ENCODE measurements at places on chromosomes 12 and 14. TPM values are rescaled to one million over a fixed set of nuclear protein-coding genes. Genes with fewer than 3 reads are reported as not detected.

Gene PLA2G1B
- not detected for total RNA-seq

Gene LPAR5
- total RNA-seq: not detected

Gene DDX54
- total RNA-seq: 90.0 TPM

Gene GLI1
- total RNA-seq: 1.1 TPM

Gene BRF1
- 47.2 TPM for total RNA-seq

DNA sequence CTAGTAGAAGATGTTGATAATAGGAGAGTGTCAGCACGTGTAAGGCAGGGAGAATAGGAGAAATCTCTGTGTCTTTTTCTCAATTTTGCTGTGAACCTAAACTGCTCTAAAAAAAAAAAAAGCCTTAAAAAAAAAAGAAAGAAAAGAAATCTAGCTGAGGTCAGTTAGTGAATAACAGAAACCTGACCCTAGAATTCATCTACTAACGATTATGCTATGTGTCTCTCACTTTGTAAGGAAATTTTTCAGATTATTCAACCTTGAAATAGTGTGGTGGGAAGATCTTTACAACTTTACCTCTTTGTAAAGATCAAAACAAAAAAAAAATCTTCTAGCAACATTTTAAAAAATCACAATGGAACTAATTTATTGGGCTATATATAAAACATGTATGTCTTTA, 995.7 kb downstream of the GALC start:
- no peaks in the 10 kb centered on the region for H3K4me1 ChIP-seq
- H3K27me3 ChIP-seq: no peaks in the 10 kb centered on the region
- H3K4me3 ChIP-seq: no peak overlapping the region
- H3K36me3 ChIP-seq: no peaks in the 10 kb centered on the region

- no peak overlapping the region for H3K4me3 ChIP-seq
- no peaks in the 10 kb centered on the region for H3K27me3 ChIP-seq
- peak overlapping the region; percentile 39 for H3K27ac ChIP-seq
- peaks cover 24% of the 10 kb centered on the region for H3K4me1 ChIP-seq
- no peaks in the 10 kb centered on the region for H3K36me3 ChIP-seq
- DNase-seq: peak; percentile 67
These were observed 48.4 kb downstream of the ETV6 start for GRCh38 chr12:11697670-11698387.

DNA sequence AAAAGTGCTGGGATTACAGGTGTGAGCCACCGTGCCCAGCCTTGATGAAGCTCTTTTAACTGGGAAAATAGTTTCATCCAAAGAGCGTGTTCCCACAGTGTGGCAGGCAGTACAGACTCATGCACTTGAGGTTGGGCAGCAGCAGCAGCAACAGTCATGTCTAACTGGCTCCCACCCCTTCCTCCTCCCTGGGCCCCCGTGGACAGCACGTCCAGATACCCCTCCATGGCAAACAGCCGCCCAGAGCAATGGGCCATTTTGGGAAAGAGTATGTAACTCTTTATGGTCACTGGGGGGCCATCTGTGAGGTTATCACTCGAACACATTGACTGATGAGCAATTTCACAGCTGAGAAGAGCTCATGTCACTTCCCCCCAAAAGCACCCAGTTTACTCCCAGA, 279.1 kb upstream of the NOS1 start:
- DNase-seq: no peak
- no peaks in the 10 kb centered on the region for H3K4me1 ChIP-seq
- no peaks in the 10 kb centered on the region for H3K36me3 ChIP-seq
- H3K27me3 ChIP-seq: no peaks in the 10 kb centered on the region
- no peak overlapping the region for H3K4me3 ChIP-seq

DNA sequence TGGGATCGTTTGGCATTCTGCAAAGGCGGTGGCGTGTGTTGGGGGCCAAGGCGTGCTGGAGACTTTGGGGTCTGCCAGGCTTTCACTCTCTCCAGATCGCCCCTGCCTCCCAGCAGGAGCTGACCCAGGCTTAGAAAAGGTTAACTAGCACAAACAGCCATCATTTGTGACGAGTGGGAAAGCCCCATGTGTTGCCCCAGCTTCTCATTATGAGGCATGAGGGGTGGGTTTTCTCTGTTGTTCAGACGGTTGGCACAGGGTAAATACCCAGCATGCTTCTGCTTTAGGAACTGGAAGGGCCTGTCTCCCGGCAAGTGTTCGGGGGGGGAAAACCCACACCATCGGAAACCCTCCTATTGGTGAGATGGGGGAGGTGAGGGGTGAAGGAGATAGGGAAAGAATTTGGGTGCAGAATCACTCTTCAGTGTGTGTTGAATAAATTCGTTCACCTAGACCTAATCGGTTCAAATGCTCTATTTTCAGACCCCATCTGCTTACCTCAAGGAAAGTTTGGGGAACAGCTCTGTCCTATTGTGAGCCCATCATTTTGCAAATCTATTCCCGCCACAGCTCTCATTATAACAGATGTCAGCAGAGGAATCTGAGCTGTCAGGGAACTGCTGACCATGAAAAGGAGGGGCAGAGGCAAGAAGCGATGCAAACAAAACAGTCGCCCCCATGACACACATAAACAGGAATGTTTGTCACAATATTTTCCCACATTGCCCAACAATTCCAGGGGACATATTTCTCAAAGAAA, 34.7 kb upstream of the C12orf42 start:
- H3K27ac ChIP-seq: no peak overlapping the region
- no peaks in the 10 kb centered on the region for H3K36me3 ChIP-seq
- H3K4me1 ChIP-seq: no peaks in the 10 kb centered on the region
- no peak overlapping the region for H3K4me3 ChIP-seq
- H3K27me3 ChIP-seq: no peaks in the 10 kb centered on the region
- DNase-seq: no peak

DNA sequence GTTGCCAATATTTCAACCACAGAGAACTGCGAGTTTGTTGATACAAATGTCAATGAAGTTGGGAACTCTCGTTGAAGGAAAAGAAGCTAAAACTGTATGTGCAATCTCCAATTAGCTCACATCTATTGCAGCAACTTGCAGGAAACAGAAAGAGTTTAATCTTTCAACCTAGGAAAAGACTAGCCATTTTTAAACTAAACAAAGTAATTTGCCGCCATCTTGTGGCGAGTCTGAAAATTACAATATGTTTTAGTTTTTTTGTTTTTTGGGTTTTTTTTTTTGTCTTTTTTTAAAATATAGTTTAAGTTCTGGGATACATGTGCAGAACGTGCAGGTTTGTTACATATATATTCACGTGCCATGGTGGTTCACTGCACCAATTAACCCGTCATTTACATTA, 131.2 kb upstream of the FOXG1 start:
- H3K4me3 ChIP-seq: no peak overlapping the region
- H3K36me3 ChIP-seq: no peaks in the 10 kb centered on the region
- no peak overlapping the region for H3K27ac ChIP-seq
